ENCODE measurements at places on chromosomes 16 and 17. TPM values are rescaled to one million over a fixed set of nuclear protein-coding genes. Genes with fewer than 3 reads are reported as not detected.

DNA sequence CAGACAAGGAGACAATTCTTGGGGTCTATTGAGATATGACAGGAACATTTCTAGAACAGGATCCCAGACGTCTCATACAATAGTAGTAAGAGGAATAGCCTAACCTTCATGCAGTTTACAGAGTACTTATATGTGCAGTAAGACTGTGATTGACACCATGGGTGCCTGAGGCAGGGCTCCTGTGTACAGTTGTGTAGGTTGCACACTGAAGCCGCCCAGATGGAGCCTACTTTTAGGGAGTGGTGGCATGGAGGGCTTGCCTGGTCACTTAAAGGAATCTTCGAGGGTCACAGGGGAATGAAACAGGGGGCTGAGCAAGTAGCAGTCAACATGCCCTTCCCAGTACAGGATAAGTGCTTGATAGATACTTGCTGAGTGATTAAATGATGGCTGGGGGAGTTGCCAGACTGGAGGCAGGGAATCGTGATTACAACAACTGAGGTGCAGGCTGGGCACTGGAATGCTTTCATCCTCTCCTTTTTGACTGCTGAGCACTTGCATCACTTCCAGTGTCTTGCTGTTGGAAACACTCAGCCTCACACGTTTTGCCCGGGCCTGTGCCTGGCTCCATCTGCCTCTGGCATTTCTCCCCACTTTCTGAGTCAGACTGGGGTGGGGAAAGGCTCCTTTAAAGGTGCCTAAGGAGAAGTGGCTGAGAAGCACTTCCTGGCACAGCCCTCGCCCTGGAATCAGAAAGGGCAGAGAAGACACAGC, 71.0 kb downstream of the COPRS start:
- H3K27me3 ChIP-seq: peaks cover 7% of the 10 kb centered on the region
- DNase-seq: no peak
- H3K27ac ChIP-seq: no peak overlapping the region
- H3K4me1 ChIP-seq: no peaks in the 10 kb centered on the region

ARHGAP44 gene
- 6.5 TPM for total RNA-seq

- H3K36me3 ChIP-seq: no peaks in the 10 kb centered on the region
- H3K4me1 ChIP-seq: peaks cover 3% of the 10 kb centered on the region
- DNase-seq: peak; percentile 40
- H3K27ac ChIP-seq: no peak overlapping the region
These were observed 16.2 kb downstream of the CHST4 start for GRCh38 chr16:71542377-71542776.

GRCh38 chr17:52995147-52995546, 827.6 kb upstream of the KIF2B start:
- no peaks in the 10 kb centered on the region for H3K27me3 ChIP-seq
- no peaks in the 10 kb centered on the region for H3K36me3 ChIP-seq
- DNase-seq: no peak
- no peaks in the 10 kb centered on the region for H3K4me1 ChIP-seq
- no peak overlapping the region for H3K27ac ChIP-seq
- H3K4me3 ChIP-seq: no peak overlapping the region

MMP28 gene
- total RNA-seq: 0.68 TPM

SLC52A1 gene
- total RNA-seq: not detected

DNA sequence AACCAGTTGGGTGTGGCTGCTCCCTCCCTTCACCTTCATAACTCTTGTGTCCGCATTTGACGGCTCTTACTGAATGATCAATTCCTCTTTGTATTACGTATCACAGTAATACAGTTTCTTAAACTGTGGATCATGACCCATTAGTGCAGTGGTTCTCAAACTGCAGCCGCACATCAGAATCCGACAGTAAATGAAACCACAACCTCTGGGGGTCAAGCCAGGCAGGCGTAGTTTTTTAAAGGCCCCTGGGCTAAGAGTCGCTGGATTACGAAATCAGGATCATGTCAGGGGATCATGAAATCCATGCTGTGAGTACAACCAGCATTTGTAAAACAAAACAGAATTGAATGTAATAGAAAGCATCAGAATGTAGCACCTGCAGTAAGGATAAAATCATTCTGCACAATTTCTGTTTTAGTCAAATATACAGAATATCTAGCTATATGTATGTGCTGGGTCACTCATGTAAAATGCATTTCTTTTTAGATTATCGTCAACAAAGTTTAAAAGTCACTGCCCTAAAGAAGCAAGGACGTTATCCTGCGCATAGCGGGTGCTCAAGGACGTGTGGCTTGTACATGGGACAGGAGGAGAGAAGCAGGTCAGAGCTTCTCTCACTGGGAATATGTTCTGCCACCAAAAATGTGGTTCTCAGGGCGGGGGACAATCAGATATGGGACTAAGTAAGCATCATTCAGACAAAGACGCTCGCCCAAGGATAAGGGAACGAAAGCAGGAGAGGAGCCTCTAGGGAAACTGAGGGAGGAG, 113.1 kb downstream of the ZFHX3 start:
- H3K27me3 ChIP-seq: no peaks in the 10 kb centered on the region
- peaks cover 4% of the 10 kb centered on the region for H3K36me3 ChIP-seq
- no peak for DNase-seq
- peak overlapping the region; percentile 59 for H3K27ac ChIP-seq
- H3K4me3 ChIP-seq: no peak overlapping the region

CCL8 gene
- total RNA-seq: not detected

SALL1 gene
- total RNA-seq: 85.7 TPM

GRCh38 chr16:65294708-65295107, 172.8 kb upstream of the CDH11 start:
- no peak overlapping the region for H3K27ac ChIP-seq
- H3K4me3 ChIP-seq: no peak overlapping the region
- H3K4me1 ChIP-seq: no peaks in the 10 kb centered on the region
- no peak for DNase-seq
- peaks cover 2% of the 10 kb centered on the region for H3K36me3 ChIP-seq
- H3K27me3 ChIP-seq: no peaks in the 10 kb centered on the region

- H3K27ac ChIP-seq: no peak overlapping the region
- peaks cover 10% of the 10 kb centered on the region for H3K4me1 ChIP-seq
- no peak overlapping the region for H3K4me3 ChIP-seq
- peaks cover 8% of the 10 kb centered on the region for H3K27me3 ChIP-seq
These were observed 59.6 kb downstream of the HS3ST4 start for GRCh38 chr16:25751230-25751835.

DNA sequence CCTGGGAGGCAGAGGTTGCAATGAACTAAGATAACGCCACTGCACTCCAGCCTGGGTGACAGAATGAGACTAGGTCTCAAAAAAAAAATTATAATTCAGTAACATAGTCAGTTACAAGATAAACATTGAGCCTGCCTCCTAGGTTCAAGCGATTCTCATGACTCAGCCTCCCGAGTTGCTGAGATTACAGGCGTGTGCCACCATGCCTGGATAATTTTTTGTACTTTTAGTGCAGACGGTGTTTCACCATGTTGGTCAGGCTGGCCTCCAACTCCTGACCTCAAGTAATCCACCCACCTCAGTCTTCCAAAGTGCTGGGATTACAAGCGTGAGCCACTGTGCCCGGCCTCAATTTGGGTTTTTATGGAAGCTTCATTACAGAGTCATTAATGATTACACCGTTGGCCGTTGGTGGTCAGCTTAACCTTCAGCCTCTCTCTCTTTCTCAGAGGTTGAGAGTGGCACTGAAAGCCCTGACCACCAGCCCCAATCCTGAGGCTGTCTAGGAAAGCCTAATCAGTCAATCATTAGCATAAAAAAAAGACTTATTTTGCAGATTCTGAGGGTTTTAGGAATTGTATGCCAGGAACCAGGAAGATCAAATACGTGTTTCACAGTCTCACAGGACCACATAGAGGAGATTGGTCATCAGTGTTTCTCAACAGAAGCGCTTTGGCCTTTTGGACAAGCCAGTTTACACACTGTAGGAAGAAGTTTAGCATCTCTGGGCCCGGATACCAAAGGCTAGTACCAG, 1.3 kb upstream of the LRRC37A3 start:
- no peak for DNase-seq
- H3K36me3 ChIP-seq: no peaks in the 10 kb centered on the region
- H3K4me1 ChIP-seq: peaks cover 4% of the 10 kb centered on the region
- no peaks in the 10 kb centered on the region for H3K27me3 ChIP-seq

DNA sequence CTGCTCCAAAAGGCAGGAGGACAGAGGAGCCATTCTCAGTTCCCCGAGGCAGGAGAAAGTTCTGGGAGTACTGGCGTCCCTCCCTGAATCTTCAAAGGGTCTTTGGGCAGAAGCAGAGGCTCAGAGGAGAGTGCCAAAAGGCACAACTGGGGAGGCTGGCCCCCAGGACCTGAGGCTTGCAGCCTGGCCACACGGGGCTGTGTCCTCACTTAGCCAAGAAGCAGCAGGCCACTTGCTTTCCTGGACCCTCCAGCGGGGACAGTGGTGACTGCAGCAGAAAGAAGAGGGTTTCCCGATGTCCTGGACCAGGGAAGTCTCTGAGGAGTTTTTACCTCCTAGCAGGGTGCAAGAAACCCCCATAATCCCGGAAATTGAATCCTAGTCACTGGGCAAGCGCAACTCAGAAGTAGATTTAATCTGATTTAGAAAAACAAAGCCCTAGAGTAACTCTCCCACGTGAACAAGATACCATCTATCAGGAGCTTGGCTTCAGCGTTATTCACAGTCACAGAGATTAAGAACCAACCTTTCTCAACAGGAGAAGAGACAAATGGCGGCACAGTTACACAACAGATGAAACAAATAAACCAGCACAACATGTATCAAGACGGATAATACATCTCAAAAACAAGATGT, 25.5 kb upstream of the BCO1 start:
- peaks cover 2% of the 10 kb centered on the region for H3K27me3 ChIP-seq
- no peak overlapping the region for H3K4me3 ChIP-seq
- no peak for DNase-seq
- H3K36me3 ChIP-seq: no peaks in the 10 kb centered on the region
- no peaks in the 10 kb centered on the region for H3K4me1 ChIP-seq

DNA sequence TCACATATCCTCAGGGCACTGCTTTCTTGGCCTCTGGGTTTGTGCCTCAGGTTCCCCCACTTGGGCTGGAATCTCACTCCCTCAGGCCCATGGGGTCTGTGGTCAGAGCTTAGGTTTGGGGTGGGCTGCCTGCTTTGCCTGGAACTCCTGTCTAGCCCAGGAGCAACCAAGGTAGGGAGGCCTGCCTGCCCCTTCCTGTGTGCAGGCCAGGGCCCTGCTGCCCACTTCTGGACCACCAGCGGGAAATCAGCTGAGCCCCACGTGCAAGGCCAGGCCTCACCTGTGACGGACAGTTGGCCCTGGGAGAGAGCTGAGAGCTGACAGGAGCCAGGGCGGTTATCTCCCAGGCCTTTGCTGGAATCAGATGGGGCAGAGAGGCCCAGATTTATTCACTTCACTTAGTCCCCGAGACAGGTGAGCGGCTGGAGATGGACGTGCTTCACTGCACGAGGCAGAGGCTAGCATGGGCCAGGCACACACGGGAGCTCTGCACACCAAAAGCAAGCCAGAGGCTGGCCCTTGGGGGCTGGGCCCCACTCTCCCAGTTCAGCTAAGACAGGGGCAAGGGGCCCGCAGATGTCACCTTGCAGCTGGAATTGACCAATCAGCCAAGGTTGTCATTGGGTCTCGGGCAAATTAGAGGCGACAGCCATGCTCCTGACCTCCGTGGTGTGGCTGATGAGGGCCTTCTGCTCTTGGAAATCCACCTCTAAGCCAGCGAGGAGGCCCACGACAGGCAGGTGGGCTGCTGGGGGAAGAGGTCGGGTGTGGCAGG, 49.9 kb upstream of the DOC2B start:
- H3K27ac ChIP-seq: no peak overlapping the region
- no peak for DNase-seq
- peaks cover 4% of the 10 kb centered on the region for H3K4me1 ChIP-seq
- H3K36me3 ChIP-seq: no peaks in the 10 kb centered on the region
- no peaks in the 10 kb centered on the region for H3K27me3 ChIP-seq
- H3K4me3 ChIP-seq: no peak overlapping the region

DNA sequence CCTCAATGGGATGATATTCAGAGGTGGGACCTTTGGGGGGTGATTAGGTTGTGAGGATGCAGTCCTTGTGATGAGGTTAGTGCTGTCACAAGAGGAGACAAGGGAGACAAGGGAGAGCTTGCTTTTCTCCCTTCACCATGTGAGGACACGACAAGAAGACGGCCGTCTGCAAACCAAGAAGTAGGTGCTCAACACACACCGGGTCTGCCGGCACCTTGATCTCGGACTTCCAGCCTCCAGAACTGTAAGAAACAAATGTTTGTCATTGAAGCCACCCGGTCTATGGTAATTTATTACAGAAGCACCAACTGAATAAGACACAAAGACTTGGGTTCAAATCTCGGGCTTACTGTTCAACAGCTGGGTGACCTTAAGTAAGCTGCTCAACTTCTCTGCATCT, 64.9 kb downstream of the MPHOSPH6 start:
- no peak overlapping the region for H3K4me3 ChIP-seq
- no peaks in the 10 kb centered on the region for H3K4me1 ChIP-seq
- H3K27me3 ChIP-seq: no peaks in the 10 kb centered on the region

DNA sequence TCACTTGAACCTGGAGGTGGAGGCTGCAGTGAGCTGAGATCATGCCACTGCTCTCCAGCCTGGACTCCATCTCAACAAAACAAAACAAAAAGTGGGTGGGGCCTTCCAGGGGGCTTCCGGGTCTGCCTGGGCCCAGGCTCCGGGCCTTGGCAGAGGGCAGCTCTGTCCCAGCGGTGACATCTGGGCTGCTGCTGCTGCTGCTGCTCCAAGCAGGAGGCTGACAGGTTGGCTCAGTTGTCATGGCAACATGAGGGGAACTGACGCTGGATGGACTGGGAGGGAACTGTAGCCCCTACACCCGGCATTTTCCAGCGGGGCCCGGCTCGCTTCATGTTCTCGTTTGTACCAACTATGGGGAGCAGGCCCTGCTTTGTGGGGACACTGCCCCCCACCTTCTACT, 4.0 kb downstream of the BAIAP3 start:
- H3K4me3 ChIP-seq: no peak overlapping the region
- H3K36me3 ChIP-seq: no peaks in the 10 kb centered on the region
- DNase-seq: no peak
- H3K27me3 ChIP-seq: peaks cover 38% of the 10 kb centered on the region
- H3K4me1 ChIP-seq: peaks cover 5% of the 10 kb centered on the region
- no peak overlapping the region for H3K27ac ChIP-seq

GRCh38 chr17:40540448-40540847, 24.8 kb downstream of the CCR7 start:
- H3K36me3 ChIP-seq: no peaks in the 10 kb centered on the region
- H3K4me1 ChIP-seq: peaks cover 22% of the 10 kb centered on the region
- H3K27ac ChIP-seq: no peak overlapping the region
- no peak for DNase-seq
- H3K4me3 ChIP-seq: no peak overlapping the region

XAF1 gene
- not detected for total RNA-seq

FAM83G gene
- total RNA-seq: 1.3 TPM

- no peaks in the 10 kb centered on the region for H3K36me3 ChIP-seq
- peaks cover 13% of the 10 kb centered on the region for H3K4me1 ChIP-seq
These were observed 4.5 kb upstream of the NOD2 start for GRCh38 chr16:50688867-50689266.

- no peaks in the 10 kb centered on the region for H3K27me3 ChIP-seq
- peaks cover 15% of the 10 kb centered on the region for H3K36me3 ChIP-seq
- no peak overlapping the region for H3K27ac ChIP-seq
- H3K4me3 ChIP-seq: no peak overlapping the region
- H3K4me1 ChIP-seq: peaks cover 6% of the 10 kb centered on the region
- DNase-seq: no peak
These were observed 67.6 kb downstream of the TBC1D16 start for GRCh38 chr17:79968116-79968515.

GRCh38 chr17:28968231-28968913, 17.1 kb upstream of the PHF12 start:
- H3K27me3 ChIP-seq: peaks cover 8% of the 10 kb centered on the region
- peak overlapping the region; percentile 48 for H3K27ac ChIP-seq
- peak; percentile 38 for DNase-seq
- H3K4me3 ChIP-seq: peak overlapping the region; percentile 39

- peaks cover 21% of the 10 kb centered on the region for H3K4me1 ChIP-seq
- no peak overlapping the region for H3K4me3 ChIP-seq
- no peak for DNase-seq
- no peaks in the 10 kb centered on the region for H3K27me3 ChIP-seq
- H3K27ac ChIP-seq: peak overlapping the region; percentile 52
- peaks cover 4% of the 10 kb centered on the region for H3K36me3 ChIP-seq
These were observed 23.1 kb downstream of the GABARAPL2 start for GRCh38 chr16:75589306-75589705.
